ENCODE measurements at places on chromosomes 2 and 18.

- no peak for DNase-seq
These were observed 234.9 kb upstream of the SMAD7 start for GRCh38 chr18:49185623-49186022.

GRCh38 chr2:31654241-31654640 lies 73.5 kb upstream of the SRD5A2 start:
- no peak for DNase-seq

GRCh38 chr18:53018791-53019190 lies 678.8 kb downstream of the DCC start:
- no peak for DNase-seq

GRCh38 chr18:2654169-2654927 lies 1.2 kb upstream of the SMCHD1 start:
- DNase-seq: no peak

DNA sequence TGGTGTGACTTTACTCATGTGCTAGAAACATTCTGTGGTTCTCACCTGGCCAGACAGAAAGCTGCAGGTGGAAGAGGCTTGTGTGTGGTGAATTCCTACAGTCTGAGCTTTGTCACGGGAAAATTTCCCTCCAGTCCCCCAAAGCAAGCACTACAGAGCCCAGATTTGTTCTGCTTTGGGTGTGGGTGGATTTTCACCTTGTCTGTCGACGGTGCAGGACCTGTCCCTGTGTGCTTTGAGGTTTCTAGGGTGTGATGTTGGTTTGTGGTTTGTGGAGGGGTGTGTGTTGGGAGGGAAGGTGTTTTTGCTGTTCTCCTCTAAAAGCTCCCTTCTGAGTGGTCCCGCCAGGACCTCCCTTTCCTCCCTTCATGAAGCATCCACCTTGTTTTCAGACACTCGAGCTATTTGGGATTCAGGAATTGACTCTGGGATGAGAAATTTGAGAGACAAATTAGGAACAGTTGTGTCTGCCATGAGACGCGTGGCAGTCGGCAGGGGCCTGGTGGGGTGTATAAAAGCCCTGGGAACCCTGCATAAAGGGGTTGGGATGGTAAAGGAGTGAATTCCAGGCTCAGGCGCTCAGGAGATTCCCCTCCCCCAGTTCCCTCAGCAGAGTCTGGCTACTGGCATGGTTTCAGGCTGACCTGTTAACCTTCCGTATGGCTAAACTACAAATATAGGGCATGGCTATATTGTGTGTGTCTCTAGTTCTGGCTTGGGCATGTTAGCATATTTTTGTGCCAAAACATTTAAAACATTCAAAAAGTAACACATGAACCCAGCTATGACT lies 65.5 kb downstream of the DGKD start:
- DNase-seq: no peak

DNA sequence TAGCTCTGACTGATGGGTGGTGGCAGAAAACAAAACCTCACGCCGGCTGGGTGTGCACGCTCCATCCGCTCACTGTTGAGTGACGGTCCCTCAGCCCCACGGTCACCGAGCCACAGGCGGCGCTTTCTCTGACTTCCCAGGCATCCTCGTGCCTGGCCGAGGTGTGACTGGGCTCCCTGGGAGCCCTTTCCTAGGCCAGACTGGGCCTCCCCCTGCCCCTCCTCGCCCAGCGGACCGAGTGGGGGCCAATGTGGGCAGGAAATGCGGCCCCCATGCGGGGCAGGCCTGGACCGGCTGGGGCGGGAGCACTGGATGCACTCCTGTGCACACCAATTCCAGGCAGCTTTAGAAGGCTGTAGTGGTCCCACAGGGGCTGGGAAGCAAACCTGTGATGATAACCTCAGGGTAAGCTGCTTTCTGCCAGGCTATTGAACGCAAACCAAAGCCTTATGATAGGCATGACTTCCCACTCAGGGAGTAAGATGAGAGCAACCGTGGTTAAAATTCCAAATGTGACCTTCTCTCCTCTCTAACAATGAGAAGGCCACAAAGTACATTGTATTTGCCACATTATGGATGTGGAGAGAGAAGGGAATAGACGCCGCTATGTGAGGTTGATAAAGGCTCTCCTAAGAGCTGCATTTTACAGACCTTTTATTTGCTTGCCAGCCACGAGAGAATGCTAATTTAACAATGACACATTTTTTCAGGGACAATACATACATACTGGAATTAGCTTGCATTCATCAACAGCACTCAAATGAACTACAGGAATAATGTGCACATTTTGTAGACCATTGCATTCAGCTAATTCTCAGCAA lies 83.9 kb upstream of the PGAP1 start:
- DNase-seq: no peak
